ENCODE measurements at places on chromosomes 4 and X. TPM values are rescaled to one million over a fixed set of nuclear protein-coding genes. Genes with fewer than 3 reads are reported as not detected.

WAS gene
- 0.48 TPM for total RNA-seq

HSFX4 gene
- not detected for total RNA-seq

F8A2 gene
- not detected for total RNA-seq

GAGE13 gene
- total RNA-seq, result not detected

CT45A3 gene
- total RNA-seq, result not detected

UCHL1 gene
- 1,497 TPM for total RNA-seq

SOWAHB gene
- 0.13 TPM for total RNA-seq

KDR gene
- 4.3 TPM for total RNA-seq

PALLD gene
- 79.8 TPM for total RNA-seq

LRIT3 gene
- total RNA-seq, result not detected

MAGEB10 gene
- total RNA-seq, result not detected

IL1RAPL2 gene
- total RNA-seq, result 1.6 TPM

ENAM gene
- total RNA-seq, result not detected

CD40LG gene
- not detected for total RNA-seq

AADAT gene
- total RNA-seq, result 7.5 TPM

TRIM60 gene
- not detected for total RNA-seq

SHOX gene
- not detected for total RNA-seq

ANXA3 gene
- total RNA-seq, result 2.2 TPM

TMPRSS11F gene
- total RNA-seq, result not detected

SERPINA7 gene
- not detected for total RNA-seq

CCDC158 gene
- not detected for total RNA-seq

IL2 gene
- not detected for total RNA-seq

FRMPD3 gene
- not detected for total RNA-seq

SPIN2A gene
- 0.52 TPM for total RNA-seq
